ENCODE measurements at places on chromosomes 2 and 18.

GRCh38 chr2:9097239-9097638 is 93.8 kb upstream of the MBOAT2 start:
- no peak for DNase-seq

DNA sequence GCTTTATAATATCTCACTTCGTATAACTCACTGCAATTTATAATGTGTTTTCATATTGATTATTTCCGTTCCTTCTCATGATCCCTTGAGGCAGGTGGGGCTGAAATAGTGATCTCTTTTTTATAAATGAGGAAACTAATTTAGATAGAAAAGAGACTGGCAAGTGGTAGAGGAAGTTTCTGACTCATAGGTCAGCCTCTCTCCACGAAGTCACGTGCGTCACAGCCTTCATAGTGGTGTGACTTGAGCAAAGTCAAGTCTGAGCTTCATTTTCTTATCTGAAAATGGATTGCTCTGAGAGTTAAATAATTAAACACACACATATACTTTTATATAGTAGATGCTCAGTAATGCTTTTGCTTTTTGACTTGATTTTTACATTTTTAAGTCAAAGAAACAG is 19.9 kb downstream of the ABCG5 start:
- DNase-seq = no peak

GRCh38 chr2:30709516-30709915 is 97.7 kb downstream of the CAPN13 start:
- no peak for DNase-seq

DNA sequence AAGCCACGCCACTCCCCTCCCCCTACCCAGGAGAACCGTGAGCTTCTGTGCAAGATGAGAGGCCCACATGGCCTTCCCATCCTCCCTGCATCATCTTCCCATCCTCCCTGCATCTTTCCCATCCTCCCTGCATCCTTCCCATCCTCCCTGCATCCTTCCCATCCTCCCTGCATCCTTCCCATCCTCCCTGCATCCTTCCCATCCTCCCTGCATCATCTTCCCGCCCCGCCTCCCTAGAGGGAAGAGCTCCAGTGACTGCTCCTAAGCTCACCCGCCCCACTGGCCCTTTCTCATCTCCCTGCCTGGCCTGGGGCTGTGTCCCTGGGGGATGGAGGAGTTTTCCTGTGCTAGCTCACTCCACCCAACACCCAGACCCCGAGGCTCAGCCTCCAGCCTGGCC is 93.3 kb upstream of the ASAP2 start:
- DNase-seq = no peak

DNA sequence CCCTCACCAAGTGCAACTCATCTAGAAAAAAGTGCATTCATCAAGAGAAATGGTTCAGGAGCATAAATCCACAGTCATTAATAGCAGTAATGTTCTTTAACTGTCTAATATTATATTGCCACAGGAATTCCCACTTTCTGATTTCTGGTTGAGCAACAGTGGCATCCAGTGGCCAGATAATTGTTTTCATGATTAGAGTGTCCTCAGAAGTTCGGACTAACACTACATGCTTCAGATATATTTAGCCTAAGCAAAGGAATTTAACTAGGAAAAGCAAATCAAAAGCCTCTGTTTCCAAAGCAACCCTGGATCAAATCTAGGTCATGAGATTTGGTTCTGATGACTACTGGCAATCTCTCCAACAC is 9.8 kb upstream of the ERBB4 start:
- no peak for DNase-seq
